ENCODE measurements at places on chromosomes 7 and 10.

- no peak for DNase-seq
Measured at GRCh38 chr7:21128062-21128817, 299.6 kb upstream of the SP4 start.

DNA sequence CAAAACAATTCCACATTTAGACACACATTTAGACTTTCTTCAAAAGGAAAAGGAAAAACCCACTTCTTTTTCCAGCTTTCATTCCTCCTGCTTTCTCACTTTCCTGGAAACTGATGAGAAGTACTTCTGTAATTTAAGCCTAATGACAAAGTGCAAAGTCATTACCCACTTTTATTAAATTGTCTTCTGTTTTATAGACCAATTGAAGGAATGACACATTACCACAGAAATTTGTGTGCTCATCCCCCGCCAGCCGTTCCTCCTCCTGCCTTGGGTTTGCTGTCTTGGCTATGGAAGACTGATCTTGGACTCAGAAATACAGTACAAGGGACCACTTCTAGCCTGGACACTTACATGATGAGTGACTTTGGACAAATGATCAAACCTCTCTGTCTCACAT lies 717.8 kb downstream of the SORCS3 start:
- no peak for DNase-seq

DNA sequence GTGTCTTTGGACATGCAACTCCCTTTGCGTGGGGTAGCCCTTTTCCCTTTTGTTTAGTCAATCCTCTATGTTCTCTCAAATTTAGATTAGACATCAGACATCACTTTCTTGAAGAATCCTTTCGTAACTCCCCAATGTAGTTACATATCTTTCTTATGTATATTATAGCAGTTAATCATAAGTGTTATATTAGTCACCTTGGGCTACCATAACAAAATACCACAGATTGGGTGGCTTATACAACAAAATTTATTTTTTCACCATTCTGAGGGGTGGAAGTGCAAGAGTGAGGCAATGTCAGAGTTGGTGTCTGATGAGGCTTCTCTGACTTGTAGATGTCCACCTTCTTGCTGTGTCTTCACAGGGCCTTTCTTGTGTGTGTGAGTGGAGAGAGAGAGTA lies 105.7 kb downstream of the PHTF2 start:
- no peak for DNase-seq

DNA sequence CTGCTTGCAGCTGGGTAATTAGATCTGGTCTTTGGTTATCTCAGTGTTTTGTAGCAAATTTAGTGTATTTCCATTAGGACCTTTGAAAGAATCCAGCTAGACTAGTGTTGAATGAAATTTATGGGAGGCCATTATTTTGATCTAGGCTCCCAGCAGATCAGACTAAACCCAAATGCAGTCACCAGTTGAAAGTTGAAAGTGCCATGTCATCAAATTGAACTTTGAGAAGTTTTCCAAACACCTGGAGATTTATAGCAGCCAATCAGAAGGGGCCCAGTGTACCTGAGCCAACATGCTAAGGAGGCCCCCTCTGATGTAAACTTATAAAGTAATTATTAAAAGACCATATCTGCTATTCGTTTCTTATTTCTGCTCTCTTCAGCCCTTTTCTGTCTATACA lies 11.3 kb upstream of the TMEM236 start:
- no peak for DNase-seq

DNA sequence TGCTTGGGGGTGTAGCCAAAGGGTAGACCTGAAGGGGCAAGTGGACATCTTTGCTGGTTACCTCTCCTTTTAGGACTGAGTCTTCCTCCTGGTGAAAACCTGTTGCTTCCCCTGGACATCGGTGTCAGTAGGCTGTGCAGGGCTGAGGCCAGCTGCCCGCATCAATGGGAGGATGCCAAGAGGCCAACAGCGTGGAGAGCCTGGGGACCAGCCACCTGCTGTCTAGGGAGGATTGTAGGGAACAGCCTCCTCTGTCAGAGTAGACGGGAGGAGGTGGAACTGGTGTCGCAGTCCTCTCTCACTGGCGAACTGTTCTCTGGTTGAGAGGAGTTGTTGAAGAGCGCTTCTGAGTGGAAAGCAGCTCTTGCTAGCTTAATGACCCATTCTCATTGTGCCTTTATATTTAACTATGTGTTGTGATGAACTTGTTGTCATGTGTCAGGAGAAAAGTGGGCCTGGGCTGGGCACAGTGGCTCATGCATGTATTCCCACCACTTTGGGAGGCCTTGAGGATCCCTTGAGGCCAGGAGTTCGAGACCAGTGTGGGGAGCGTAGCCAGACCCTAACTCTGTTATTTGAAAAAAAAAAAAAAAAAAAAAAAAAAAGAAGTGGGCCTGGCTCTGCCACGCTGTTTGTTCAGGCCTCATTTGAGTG lies 1.8 kb downstream of the SUFU start:
- DNase-seq = no peak

- DNase-seq = no peak
Measured at GRCh38 chr10:132645630-132646442, 108.2 kb downstream of the INPP5A start.

DNA sequence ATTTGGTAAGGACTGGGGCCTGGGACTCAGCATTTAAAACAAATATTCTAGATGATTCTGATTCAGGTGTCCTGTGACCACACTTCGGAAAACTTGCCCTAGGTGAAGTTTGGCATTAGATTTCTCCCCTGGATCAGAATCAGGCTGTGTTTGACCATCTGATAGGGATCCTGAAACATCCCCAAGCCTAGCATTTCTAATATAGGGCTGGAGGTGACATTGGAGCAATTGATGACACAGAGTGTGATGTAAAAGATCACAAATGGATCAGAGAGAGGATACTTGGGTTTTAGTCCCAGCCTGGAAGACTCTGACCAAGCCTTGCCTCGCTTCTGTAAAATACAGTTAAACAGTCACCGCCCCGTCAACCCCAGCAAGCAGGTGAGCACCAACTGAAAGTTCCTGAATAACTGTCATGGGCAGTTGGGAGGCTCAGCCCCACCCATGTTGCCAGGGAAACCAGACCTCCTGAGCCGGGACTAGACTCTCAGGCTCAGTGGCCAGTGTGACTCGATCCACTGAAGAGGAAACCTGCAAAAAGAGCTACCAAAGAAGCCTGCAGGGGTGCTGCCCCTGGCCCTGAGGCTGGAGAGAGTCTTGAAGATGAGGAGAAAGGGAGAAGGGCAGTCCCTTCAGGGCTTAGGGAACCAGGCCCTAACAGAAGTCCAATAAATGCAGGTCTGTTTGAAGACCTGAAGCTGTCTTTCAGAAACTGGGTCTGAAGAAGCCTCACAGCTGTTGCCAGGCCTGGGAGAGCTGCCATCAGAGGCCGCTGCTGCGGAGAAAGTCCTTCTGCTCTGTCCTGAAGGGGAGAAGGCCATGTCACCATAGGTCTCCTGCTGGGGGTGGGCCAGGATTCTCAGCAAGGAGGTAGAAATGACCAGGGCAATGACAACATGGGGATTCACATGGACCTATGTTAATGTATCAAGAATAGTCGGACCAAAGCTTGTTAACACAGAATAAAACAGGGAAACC lies 126.1 kb upstream of the KCNMA1 start:
- DNase-seq = no peak

- DNase-seq = no peak
Measured at GRCh38 chr7:128247640-128248194, 6.6 kb downstream of the LEP start.

DNA sequence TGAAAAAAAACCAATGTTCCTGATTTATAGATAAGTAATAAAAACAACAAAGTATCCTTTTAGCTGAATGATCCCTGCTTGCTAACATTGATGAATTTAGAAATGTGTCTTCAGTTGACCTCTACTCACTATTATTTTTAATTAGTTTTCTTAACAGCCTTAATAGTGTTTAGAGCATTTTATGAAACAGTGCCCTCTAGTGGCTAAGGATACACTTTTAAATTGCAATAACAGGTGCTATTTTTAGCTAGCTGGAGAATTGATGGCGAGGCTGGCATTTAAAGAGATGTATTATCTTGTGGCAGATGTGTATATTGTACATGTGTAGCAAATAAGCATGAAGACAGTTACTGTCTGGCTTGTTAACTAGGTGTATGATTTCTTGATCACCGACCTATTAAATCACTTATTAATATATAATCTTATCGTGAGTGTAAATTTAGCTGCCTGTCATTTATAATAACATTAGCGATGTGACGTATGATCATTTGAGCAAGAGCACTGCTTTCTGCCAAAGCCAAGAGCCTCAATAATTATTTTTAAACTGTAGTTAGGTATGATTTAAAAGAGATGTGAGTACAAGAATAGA lies 451.9 kb downstream of the DPP6 start:
- no peak for DNase-seq

DNA sequence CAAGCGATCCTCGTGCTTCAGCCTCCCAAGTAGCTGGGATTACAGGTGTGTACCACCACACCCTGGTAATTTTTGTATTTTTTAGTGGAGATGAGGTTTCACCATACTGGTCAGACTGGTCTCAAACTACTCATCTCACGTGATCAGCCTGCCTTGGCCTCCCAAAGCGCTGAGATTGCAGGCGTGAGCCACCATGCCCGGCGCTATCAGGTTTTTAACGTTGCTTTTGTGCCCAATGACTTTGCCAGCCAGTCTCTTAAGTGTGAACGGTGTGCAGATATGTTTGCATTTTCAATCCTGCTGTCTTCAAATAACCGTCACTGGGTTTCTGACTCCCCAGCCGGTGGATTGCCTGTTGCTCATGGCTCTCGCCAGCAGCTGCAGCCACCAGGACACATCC lies 201.8 kb upstream of the PPP2R2D start:
- DNase-seq = no peak

- DNase-seq = no peak
Measured at GRCh38 chr7:27073076-27073475, 22.7 kb downstream of the HOXA1 start.

- DNase-seq = no peak
Measured at GRCh38 chr7:122989577-122989976, 5.9 kb downstream of the TAS2R16 start.

DNA sequence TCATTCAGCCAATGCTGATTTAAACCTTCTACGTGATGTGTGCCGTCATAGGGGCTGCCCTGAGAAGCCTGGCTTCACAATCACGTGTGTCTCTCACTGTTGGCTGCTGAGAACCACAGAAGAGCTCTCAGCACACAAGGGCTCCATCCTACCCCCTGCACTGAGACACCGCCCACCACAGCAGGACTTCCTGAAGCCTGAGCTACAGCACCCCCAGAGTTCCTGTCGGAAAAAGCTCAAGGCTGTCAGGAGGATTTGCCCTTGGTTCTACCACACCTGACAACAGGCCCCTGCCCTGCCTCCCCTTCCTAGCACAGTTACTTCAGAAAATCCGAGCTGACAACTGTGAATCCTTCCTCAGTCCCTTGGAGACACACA lies 191.9 kb downstream of the MAD1L1 start:
- no peak for DNase-seq

DNA sequence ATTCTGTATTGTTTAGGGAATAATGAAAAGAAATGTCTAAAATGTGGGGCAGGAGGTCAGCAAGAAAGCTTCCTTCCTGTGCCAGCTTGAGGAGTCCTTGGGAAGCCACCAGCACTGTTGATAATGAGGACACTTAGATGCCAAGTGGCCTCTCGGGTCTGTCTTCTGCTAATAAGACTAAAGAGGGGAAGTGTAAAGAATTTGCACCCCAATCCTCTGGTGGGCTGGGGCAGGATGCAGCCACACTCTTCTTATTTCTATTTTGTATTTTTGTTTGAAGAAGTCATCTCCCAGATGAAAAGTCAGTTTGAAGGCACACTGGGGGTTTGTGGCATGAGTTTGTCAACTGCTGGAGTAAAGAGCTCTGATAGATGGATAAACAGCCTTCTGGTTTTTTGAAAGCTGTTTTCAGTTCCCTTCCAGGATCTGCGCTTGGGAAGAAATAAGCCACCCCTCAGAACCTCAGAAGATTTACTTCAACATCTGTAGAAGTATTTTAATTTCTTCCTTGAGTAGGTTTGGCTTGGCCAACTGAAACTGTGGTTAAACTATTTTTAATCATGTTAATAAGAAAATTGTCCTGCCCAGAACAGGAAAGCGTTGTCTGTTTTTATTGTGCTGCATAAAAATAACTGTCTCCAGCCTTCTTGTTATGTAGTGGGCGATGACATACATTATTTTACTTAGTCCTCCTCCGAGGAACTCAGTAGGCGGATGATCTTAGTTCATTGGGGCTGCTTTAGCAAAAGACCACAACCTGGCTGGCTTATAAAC lies 128.8 kb upstream of the GPR26 start:
- no peak for DNase-seq

DNA sequence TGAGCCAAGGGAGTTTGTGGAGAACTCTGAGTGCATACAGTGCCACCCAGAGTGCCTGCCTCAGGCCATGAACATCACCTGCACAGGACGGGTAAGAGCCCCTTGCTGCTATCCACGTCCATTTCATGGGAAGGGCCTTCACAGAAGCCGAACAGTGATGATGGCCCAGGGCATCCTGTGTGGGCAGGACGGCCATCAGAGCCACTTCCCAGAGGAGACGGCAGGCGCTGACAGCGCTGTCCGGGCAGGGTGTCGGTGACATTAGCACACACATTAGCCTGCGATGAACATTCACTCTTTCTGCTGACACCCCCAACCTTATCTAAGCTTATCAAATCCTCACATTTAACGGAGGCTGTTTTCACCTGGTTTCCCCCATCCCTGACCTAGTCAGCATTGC lies 144.9 kb downstream of the EGFR start:
- no peak for DNase-seq

DNA sequence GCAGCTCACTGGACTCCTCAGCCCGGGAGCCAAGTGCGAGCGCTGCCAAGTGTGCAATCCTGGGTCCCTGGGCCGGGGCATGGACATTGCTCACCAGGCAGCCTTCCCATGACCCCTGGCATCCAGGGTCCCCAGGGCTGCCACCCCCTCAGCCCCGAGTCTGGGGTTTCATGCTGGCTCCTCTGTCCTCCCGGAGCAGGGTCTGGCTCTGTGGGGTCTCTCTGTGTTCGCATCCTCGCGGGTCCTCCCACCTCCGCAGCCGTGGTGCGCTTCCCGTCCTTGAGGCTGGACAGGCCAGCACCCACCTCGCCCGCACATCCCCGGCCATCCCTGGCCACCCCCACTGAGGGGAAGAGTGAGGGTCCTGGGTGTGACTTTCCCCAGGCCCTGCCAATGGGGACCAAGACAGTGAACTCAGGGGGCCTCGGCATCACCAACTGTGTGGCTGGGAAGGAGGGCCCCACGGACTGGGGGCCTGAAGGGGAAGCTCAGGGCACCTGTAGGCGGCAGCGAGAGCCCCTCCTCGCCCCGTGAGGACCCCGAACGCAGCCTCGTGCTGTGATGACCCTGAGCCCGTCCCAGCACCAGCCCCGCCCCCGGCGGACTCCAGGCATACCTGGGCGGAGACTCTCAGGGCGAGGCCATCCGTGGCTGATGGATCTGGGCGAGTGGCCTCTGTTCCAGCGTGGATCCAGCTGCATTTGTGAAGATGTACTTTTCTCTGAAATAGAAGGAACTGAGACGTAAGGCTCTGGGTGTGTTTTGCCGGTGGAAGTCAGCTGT lies 50.3 kb upstream of the CFAP46 start:
- DNase-seq = no peak
